Activated naive CD4-positive, alpha-beta T cell treated with Interleukin-2 at 50 U/mL for 16 hours (primary cell): ENCODE measurements at places on chromosomes 6 and 20.

GRCh38 chr20:11553603-11554002, 364.1 kb upstream of the BTBD3 start:
- no peak for DNase-seq

- no peak for DNase-seq
Measured at GRCh38 chr20:63579017-63579694, 5.1 kb upstream of the HELZ2 start.

GRCh38 chr6:32840604-32841246, 2.2 kb upstream of the TAP2 start:
- DNase-seq: peak; percentile 29

- no peak for DNase-seq
Measured at GRCh38 chr6:162032620-162033019, 694.9 kb downstream of the PRKN start.

DNA sequence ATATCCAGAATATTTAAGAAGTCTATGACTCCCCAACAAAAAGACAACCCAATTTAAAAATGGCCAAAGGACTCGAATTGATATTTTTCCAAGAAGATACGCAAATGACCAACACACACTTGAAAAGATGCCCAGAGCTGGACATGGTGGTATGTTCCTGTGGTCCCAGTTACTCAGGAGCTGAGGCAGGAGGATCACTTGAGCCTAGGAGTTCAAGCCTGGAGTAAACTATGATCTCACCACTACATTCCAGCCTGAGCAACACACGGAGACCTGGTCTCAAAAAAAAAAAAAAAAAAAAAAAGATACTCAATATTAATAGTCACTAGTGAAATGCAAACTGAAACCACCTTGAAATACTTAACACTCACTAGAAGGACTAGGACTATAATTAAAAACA, 12.2 kb upstream of the ARMC2 start:
- no peak for DNase-seq

GRCh38 chr20:44924541-44924940, 14.7 kb downstream of the PABPC1L start:
- no peak for DNase-seq

GRCh38 chr20:10581823-10582222, 92.0 kb downstream of the JAG1 start:
- no peak for DNase-seq

- DNase-seq: no peak
Measured at GRCh38 chr6:19836799-19837510, at the start of gene ID4. Gene ID4, plus strand, starts transcription at chr6:19837370. Its CDS starts 385 bp downstream, at chr6:19837755.

- no peak for DNase-seq
Measured at GRCh38 chr6:2578767-2579166, 172.0 kb downstream of the MYLK4 start.

DNA sequence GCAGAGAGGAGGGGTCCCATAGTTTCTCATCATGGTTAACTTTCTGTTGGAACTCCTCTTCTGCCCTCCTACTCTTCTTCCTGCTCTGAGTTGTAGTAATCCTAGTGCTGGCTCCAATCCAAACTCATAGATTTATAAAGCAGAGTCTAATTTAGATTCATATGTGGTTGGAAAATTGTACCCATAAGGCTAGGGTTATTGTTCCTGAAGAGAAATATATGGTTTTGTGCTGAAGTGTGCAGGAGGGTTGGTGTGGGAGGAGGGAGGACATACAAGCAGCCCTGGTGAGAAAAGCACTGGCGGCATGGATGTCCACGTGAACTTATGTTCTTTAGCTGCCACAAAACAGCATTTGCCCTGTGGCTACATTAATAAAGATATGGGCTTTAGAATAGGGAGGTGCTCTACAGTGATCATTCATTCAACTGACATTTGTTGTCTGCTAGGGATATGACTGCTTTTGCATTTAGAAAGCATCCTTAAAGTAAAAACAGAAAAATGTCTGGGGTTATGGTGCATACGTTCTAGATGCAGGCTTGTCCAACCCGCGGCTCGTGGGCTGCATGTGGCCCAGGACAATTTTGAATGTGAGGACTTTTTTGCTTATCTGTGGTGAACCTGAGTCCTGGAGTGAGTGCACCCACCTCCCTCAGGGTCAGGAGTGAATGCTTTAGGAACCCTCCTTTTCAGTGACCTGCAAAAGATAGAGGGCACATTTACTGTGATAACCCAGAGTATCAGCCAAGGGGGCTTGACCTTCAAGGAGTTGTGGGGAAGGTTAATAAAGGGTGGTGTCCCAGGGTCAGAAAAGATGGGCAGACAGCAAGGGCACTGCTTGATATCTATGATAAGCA, 4.1 kb downstream of the HLA-A start:
- no peak for DNase-seq

DNA sequence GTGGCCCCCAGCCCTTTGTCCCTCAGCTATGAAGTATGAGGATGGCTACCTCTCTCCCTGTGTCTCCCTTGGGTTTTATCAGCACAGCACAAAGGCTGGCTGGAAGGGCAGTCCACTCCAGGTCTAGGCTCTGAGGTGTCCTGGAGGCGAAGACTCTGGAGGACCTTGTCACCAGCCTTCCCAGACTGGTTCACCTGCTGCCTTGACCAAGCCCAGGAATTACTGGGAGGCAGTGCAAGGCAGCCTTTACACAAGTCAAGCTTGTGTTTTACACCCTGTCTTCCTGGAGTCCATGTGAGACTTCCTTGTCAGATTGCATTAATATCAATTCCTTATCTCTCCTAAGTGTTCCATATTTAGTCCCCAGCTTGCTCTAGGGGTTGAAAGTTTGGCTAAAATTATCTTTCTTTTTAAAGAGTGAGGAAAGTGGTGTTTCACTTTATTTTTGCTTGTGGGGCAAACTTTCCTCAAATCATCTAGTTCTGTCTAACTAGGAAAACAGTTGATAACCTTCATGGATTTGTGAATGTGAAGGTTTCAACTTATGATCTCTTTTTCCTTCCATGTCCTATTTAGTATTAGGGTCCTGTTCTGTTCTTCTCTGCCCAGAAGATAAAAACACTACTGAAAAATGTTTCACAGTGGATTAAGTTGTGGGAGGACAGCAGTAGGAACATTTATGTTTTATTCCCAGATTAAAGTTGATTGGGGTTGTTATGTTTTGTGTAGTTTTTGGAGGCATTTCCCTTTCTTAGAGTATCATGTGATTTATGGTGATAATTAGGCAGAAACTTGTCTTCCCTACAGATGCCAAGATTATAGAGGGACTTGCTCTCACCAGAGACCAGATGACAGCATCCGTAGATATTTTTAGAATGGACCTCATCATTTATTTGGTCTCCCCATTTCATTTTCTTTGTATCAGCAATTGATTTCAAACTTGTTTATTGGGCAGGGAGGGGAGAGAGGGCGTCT, 114.8 kb downstream of the FOXO3 start:
- DNase-seq: no peak

DNA sequence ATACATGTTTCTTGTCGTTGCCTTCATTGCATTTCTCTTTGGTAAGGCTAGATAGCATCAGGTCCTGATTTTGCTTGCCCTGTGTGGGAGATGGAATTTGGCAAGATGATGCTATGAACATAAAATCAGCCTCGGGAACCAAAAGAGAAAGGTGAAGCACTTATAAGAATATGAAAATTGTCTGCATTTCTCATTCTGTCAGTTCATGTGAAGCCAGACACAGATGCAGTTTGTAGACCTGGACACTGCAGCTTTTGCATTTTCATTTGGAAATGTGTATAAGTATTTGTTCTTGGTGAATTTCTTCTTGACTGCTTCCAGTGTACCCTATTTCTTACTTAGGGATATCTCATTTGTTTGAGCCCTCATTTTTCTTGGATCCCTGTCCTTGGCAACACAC, 1.3 kb downstream of the YWHAB start:
- no peak for DNase-seq

GRCh38 chr6:50666089-50666488, 47.2 kb upstream of the TFAP2D start:
- no peak for DNase-seq

DNA sequence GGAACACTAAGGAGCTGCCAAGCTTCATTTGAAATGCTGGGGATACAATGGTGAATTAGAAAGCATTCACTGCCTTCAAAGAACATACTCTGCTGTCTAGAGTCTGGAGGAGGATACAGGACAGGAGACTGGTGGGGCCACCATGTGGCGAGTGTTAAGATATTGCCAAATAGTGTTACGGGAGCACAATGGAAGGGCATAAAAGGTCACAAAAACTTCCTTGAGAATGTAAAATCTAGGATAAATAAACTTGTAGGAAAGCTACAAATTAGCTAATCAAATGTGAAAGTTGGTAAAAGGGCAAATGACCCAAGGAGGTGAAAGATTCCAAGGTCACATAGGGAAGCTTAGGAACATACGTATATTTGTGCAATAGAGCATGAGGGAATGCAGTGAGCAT, 271.7 kb downstream of the RFPL4B start:
- DNase-seq: no peak

DNA sequence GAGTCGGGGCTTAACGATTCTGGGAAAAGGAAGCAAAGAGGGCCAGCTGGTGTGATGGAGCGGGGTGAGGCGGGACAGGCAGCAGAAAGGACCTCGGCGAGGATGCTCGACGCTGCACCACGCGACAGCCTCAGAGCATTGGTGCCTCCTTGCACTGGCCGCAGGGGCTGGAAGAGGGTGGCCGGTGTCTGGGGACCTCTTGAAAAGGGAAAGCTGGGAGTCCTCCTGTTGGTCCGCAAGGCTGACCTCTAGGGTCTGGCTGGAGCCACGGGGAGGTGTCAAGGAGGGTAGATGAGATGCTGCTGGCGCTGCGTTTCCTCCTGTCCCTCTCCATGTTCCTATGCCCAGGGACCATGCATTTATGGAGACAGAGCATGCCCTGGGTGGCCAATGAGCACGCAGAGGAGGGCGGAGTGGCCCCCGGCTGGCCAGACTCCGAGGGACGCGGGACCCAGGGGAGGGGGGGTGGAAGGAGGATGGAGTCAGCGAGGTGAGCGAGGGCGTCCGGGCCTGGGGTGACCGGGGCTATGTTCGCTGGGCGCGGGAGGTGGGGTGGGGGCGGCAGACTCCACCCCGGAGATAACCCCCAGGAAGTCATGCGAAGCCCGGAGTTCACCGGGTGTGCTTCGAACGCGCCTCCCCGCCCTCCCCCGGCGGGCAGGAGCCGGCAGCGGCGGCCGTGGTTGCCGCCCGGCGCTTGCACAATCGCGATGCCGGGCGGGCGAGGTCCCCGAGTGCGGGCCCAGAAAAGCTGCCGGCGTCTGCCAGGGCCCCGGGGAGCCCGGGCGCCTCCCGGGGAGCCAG, at the start of gene CYP24A1:
CYP24A1 (minus strand) TSS at position 334 of the 804 bp plus-strand sequence. CDS start 407 bp downstream, outside the sequence.
- DNase-seq: no peak

DNA sequence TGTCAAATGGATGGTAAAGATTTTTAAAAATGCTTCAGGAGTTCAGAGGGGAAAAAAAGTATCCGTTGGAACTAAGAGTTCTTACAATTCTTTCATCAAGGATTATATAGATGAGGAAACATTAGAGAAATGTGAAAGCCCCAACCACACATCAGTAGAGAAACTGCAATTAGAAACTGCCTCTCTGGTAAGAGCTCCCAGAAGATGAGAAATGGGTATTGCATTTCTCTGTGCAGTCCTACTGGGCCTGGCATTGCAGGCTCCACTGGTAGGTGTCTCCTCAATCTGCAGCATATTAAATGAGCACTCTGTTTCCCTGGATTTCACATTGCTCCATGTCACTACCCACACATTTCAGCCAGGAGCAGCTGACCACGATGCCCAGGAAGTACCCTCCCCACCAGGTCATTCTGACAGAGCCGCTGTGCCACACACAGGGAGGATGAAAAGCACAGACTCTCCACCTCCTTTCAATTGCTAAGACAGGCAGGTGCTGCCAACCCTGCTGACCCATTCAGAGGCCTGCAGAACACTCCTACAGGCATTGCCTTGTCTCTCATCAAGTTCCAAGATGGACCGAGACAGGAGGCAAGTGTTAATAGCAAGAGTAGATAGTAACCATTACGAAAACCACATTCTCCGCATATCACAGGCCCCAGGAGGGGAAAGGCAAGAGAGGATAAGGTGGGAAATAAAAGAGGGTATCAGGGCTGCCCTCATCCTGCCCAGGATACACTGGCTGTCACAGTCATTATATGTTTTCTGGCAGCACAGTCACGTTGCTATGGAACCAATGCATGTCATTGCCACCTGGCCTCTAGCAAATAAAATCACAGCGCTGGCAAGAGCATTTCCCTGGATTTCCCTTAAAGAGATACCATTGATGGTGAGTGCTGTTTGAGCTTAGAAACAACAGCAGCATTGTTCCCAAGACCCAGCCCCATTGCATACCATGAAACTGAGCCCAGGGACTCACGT, 241.7 kb downstream of the ATXN1 start:
- no peak for DNase-seq

DNA sequence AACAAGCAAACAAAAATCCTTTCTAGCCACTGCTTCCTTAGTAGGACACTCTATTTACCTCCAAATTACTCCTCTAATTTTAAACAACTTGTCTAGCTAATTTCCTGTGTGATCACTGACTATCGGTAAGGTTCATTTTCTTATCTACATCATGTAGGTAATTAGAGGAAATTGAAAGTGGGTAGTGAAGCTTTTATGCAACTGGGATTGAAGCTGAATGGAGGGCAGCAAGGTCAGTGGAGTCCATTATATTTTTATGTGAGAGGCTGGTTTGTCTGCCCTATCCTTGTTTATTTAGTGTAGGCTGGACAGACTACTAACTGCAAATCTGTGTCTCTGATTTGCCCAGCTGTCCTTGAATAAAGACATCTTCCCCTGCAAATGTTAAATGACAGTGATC, 88.5 kb upstream of the SIM1 start:
- no peak for DNase-seq

DNA sequence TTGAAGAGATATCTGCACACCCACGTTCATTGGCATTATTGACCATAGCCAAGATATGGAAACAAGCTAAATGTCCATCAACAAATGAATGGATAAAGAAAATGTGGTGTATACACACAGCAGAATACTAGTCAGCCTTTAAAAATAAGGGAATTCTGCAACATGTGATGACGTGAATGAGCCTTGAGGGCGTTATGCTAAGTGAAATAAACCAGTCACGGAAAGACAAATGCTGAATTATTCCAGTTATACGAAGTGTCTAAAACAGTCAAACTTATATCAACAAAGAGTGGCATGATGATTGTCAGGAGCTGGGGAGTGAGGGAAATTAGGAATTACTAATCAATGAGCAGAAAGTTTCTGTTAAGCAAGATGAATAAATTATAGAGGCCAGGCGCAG, 8.4 kb upstream of the DEFB121 start:
- no peak for DNase-seq

GRCh38 chr6:168884050-168884645, 369.5 kb downstream of the THBS2 start:
- no peak for DNase-seq

GRCh38 chr6:97689078-97689754, 406.2 kb upstream of the MMS22L start:
- no peak for DNase-seq
